GM13977 (cell line): ENCODE measurements at places on chromosomes 2 and 18.

- DNase-seq: no peak
Measured at GRCh38 chr2:30678410-30679137, 128.7 kb downstream of the CAPN13 start.

DNA sequence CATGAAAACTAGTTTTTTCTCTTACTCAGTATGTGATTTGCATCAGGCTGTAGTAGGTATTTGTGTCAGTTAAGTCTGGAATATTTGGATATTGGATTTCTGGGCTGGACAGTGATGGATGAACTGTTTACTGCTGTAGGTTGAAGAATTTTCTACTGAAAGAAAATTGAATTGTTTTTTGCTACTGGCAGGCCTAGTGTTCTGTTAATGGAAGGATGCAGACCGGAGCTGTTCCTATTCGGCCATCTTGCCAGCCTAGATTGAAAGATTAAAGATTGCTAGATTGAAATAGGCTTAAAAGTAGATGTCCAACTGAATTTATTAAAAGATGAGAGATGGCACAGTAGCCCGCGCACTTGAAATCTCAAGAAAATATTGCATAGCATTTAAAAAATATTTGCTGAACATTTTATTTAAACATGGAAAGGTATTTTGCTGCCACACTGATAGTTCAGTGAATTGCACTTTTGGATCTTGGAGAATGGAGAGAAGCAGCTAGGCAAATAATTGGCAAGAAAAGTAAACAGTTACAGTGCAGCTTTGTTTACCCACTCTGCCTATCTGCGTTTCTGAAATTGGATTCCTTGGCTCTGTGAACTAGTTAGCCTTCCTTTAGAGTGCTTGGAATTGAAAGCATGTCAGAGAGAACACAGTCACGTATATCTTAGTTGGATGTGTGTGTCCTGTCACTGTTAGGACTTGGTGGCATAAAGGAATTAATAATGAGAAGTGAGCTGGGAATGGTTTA is 54.1 kb downstream of the EPB41L5 start:
- no peak for DNase-seq

- DNase-seq: no peak
Measured at GRCh38 chr2:180319586-180320405, 312.7 kb upstream of the CWC22 start.

- no peak for DNase-seq
Measured at GRCh38 chr2:40809156-40809555, 357.3 kb upstream of the SLC8A1 start.

DNA sequence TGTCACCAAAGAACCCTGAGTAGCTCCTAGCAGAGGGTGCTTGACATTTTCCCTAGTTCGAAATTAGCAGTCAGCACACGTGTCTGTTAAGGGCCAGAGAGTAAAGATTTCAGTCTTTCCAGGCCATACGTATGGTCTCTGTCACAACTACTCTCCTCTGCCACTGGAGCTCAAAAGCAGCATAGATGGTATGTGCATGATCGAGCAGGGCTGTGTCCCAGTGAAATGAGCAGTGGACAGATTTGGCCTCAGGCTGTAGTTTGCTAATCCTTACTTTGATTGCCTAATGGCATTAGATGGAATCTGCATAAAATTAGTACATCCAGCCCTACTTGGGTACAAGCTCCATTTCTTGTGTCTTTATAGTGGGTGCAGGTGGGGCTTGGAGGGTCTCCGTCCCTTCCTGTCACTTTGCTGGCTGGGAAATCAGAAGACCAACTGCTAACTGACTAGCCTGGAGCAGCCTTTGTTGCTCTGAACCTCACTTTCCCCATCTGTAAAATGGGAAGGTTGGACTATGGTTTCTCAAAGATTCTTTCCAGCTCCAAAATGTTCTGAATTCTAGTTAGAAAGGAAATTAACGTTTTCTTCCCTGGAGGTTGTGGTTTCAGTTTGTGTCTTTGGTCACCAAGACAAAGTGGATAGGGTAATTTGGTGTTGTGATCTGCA is 108.5 kb downstream of the GLI2 start:
- no peak for DNase-seq

- no peak for DNase-seq
Measured at GRCh38 chr2:6445156-6445555, 420.6 kb downstream of the CMPK2 start.

DNA sequence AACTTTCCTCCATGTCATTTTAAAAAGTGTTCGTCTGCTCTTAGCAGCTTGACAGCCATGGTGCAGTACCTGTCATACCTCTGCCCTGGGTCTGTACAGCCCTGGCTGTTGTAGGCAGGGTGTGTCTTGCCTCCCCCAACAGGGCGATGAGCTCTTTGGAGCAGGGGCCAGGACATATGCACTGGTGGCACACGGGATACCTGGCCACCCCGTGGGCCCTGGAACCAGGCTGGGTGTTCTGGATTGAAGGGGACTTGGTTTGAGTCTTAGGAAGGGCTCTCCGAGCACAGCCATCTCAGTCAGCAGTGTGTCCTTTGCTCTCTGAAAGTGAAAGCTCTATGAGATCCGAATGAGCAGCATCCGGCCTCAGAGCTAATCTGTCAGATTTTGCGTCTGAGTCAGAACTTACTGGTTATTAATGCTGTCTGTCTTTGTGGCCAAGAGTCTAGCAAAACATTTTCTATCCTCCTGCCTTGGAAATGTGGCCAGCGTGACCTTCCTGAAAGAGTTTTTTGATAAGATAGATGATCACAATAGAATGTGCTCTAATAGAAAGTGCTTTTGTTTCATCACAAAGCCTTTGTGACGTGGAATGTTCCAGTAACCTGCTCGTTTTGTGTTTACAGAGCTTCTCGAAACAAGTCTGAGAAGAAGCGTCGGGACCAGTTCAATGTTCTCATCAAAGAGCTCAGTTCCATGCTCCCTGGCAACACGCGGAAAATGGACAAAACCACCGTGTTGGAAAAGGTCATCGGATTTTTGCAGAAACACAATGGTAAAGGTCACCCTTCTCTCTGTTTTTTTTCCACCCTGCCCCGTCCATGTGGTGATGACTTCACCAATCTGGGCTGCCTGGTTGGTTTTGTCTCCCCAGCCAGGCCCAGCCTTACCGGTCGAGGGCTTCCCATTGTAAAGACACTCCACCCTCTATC is 77.3 kb upstream of the RPL31 start:
- peak; percentile 56 for DNase-seq

DNA sequence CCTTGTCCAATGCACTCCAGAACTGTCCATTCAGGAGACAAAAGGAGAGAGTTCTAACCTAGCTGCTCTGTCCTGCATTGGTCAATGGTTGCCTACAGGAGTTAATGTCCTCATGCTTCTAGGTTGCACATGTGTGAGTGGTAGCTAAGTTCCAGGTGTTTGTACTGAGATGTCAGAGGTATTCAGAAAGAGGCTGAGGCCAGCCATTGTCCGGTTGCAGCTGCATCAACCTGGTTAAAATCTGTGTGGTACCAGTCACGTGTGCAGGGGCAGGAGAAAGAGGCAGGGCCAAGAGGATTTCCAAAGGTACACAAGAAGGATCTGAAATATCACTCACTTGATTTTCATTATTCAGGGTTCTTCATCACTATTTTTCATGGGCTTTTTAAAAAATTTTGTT is 70.8 kb downstream of the DTNA start:
- DNase-seq: no peak

DNA sequence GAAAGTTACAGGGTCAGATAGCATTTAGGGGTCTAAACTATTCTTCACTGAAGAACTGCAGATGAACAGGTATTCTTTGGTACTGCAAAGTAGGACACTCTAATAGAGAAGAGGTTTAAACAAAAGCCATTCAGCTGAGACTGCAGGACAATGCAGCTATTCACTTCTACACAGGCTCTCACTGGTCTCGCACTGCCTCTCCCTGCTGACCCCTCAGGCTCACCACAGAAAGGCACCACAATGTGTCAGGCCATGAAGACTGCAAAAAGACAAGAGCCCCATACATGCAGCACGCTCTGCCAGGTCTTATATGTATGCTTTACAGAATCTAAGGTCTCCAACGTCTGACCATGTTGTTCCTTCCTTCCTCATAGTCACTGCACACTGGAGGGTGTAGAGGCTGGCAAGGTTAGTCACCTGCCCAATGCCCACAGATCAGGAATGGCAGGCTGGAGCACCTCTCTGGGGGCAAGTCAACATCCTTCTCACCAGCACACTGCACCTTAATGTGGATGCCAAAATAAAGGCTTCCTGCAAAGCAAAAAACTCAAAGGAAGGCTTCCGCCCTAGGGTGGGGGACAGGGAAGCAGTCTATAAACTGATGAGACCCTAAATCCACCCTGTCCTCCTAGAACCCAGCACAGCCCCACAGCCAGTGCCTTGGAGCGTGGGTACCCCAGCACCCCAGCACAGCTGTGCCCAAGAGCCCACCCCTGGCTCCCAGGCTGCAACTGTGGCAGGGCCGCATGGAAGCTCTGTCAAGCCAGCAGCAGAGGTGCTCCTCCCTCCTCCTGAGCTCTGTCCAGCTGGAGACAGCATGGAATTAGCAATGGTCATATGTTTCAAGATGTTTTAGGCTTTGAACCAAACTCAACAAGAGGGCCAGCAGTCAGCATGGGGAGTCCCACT is 10.7 kb upstream of the RNU4ATAC start:
- DNase-seq: no peak
